Naive thymus-derived CD4-positive, alpha-beta T cell (primary cell): ENCODE measurements at places on chromosomes 3 and 15. TPM values are rescaled to one million over a fixed set of nuclear protein-coding genes. Genes with fewer than 3 reads are reported as not detected.

Gene ITGB5
- 3.5 TPM for total RNA-seq

- no peaks in the 10 kb centered on the region for H3K27me3 ChIP-seq
- no peaks in the 10 kb centered on the region for H3K36me3 ChIP-seq
- DNase-seq = no peak
- H3K4me3 ChIP-seq = no peak overlapping the region
- peaks cover 14% of the 10 kb centered on the region for H3K4me1 ChIP-seq
Observed at GRCh38 chr3:88019024-88019423, 39.8 kb downstream of the CGGBP1 start.

DNA sequence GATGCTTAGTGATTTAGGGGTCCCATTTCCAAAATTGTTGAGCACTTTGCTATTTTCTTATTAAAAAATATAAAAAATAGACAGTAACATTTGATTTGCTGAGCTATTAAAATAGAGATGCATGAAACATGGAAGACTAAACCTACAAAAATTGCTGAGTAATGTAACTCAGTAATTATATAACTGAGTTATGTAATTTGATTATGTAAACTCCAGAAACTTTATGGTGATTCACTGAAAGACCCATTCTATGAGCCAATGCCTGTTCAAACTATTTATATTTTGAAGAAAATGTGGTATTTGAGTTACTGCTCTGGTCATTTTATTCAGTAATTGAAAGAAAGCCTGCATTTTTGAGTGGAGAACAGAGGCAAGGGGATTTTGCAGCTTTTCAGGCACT lies 1221.5 kb upstream of the ALCAM start:
- H3K4me3 ChIP-seq = no peak overlapping the region
- no peak overlapping the region for H3K27ac ChIP-seq
- no peaks in the 10 kb centered on the region for H3K36me3 ChIP-seq
- no peaks in the 10 kb centered on the region for H3K4me1 ChIP-seq

DNA sequence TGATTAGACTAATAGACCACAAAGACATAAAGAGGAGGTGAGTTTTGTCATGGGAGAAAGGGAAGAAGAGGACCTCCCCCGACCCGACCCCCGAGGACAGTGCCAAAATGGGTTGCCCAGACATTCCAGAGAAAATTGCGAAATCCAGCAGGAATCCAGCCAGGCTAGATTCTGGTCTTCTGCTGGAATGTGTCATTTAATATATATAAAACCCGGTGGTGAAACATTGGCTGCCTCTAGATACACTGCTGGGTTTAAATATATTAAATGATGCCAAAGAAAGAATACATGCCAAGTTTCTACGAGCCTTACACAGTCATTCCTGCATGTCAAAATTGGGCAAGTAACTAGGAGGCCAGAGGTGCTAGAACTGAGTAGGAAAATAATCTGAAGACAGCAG lies 45.3 kb upstream of the SPESP1 start:
- no peaks in the 10 kb centered on the region for H3K36me3 ChIP-seq
- no peaks in the 10 kb centered on the region for H3K27me3 ChIP-seq
- DNase-seq = no peak
- no peak overlapping the region for H3K27ac ChIP-seq
- no peak overlapping the region for H3K4me3 ChIP-seq

DNA sequence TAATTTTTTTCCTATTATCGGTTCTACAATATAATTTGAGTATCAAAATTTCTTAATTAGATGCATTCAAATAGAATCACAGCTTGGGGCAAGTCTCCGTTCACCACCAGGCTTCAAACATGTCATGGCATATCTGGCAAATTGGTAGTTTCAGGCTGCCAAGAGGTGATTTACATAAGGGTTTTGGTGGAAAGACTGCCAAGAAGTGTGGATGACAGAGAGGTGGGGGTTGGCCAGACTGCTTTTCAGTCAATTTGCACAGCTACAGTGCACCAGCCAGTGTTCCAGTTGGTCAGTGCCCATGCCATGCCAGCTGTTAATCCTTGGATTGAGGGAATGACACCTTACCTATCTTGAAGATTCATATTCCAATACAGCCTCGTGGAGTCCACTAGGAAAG lies 8.4 kb upstream of the GSK3B start:
- no peaks in the 10 kb centered on the region for H3K36me3 ChIP-seq
- no peak overlapping the region for H3K4me3 ChIP-seq
- no peak overlapping the region for H3K27ac ChIP-seq
- H3K27me3 ChIP-seq = no peaks in the 10 kb centered on the region

Gene PLXNB1
- total RNA-seq = 2.7 TPM

Gene SLC24A5
- total RNA-seq = not detected in 2 replicates

- no peaks in the 10 kb centered on the region for H3K36me3 ChIP-seq
- H3K27me3 ChIP-seq = no peaks in the 10 kb centered on the region
- H3K27ac ChIP-seq = no peak overlapping the region
- H3K4me1 ChIP-seq = no peaks in the 10 kb centered on the region
- no peak overlapping the region for H3K4me3 ChIP-seq
Observed at GRCh38 chr3:41089566-41089965, 109.7 kb upstream of the CTNNB1 start.

Gene DAZL
- total RNA-seq = not detected in 2 replicates

DNA sequence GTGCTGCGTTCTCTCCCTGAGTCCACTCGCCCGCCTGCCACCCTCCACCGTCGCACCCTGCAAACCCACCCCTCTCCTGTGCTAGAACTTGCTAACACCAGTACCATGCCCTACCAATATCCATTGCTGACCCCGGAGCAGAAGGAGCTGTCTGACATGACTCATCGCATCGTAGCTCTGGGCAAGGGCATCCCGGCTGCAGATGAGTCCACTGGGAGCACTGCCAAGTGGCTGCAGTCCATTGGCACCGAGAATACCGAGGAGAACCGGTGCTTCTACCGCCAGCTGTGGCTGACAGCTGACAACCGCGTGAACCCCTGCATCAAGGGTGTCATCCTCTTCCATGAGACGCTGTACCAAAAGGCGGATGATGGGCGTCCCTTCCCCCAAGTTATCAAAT lies 4.9 kb upstream of the ALAS1 start:
- no peak overlapping the region for H3K27ac ChIP-seq
- no peak overlapping the region for H3K4me3 ChIP-seq
